ENCODE measurements at places on chromosomes 3 and 15. TPM values are rescaled to one million over a fixed set of nuclear protein-coding genes. Genes with fewer than 3 reads are reported as not detected.
A peak's percentile ranks its signal among the peaks of the same experiment; 100 is the strongest.

DNA sequence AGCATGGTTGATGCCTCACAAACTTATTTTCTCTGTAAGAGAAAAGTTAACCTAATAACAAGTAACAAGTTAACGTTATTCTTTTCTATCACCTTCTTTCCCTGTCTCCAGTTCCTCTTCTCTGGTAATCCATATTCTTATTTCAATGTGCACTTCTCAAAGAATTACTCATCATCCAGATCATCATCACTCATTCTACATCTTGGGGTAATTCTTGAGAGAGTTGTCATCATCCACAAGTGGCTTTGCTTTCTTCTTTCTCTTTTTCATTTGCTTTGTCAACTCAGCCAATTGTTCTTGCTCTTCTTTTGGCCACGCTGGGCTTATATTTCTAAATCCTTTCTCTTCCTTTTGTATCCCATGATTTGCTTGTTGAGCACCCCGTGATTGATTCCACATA lies 20.8 kb upstream of the RNF111 start:
- no peak for DNase-seq

- DNase-seq = no peak
Observed at GRCh38 chr15:69543681-69544364, 91.2 kb downstream of the RPLP1 start.

GRCh38 chr15:100330221-100330620 lies 11.6 kb downstream of the ADAMTS17 start:
- no peak for DNase-seq

DNA sequence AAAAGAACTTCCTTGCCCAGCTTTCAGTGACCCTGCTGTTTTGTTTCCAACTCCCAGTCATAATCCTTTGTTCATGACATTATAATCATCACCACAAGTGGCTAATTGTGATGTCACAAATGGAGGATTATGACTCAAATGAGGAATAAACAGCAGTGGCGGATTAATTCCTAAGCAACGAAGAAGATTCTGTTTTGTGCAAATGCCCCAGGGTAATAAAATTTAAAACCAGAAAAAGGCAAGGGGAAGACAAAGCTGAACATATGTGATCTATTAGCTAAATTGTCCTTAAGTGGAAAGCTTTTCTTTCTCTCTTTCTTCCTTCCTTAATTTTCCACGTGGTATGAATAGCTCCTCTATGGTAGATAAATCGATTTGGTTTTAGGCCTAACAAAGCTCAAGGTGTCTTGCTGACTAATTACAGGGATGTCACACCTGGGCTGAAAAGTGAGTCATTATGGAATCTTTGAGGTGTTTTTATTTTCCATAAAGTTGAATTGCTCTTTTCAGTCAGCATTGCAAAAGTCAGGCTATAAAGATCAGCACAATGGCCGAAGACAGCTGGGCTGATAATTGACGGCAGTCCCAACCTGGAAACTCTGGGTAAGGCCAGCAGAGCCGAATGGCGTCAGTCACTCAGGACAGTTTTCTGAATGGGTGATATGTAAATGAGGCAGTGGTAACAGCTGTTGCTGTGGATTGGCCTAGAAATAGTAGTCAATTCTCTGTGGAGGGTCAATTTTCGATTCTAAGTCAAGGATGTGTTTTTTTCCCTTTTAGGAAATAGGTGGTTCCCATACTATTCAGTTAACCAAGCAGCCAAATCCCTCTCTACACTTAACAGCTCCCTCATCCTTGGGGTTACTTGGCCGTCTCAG lies 121.5 kb downstream of the PTPRG start:
- peak; percentile 59 for DNase-seq

- no peak for DNase-seq
Observed at GRCh38 chr15:28895146-28895545, 9.4 kb downstream of the APBA2 start.

DNA sequence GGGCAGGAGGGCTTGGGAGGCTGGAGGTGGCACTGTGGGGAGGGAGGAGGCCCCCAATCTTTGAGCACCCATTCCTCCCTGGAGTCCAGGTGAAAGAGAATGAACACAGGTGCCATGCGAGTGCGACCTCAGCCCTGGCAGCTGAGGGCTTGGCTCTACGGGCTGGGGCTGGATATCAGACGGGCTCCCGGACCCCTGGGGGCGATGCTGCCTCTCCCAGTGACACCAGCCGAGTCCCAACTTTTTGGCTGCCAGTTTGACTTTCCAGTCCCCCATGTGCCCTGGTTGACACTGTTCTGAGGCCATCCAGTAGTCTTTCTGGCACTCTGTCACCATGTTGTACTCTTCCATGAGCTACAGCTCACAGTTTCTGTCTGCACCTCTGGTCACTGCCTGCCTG lies 1.2 kb downstream of the VILL start:
- no peak for DNase-seq

DNA sequence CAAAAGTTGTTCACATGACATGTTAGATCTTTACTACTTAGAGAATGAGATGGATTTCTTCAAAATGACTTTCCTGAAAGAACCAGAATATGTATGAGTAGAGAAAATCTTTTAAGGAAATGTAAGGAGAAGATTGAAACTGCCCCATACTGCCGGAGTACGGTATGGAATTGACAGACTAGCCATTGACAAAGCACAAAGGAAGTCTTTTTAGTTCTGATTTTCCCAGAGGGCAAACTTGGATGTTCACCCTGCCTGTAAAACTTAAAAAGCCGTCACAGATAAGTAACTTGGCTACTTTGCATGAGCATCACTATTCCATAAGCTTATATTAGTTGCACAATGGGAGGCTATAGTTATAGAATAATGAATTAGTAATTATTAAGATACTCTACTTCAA lies 93.8 kb downstream of the NECTIN3 start:
- DNase-seq = no peak

DNA sequence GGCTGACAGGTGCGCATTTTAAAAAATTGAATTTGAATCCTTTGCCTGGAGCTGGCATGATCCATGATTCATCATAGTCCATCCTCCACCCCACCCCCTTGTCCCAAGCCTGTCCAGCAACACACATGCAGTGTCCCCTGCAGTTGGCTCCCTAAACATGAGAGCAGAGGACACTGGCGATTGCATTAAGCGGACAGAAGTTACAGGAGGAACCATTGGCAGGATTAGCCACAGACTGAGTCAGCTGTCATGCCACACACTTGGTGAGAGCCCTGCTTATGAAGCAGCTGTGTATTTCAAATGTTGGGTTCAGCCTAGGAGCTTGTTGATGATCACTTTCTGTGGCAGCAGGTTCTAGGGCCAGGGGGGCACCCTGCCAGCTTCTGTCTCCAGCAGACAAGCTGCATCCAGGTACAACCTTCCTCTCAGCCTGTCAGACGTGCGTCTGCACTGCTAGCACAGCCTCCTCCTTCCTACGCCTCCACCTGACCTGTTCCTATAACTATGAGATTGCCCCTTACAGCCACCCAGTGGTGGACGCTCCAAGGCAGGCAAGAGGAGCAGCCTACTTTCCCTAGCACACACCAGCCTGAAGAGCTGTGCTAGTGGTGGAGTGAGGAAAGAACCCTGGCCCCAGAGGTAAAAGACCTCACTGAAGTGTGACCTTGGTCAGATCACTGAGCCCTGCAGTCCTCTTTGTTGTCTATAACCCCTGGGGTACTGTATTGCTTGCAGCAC lies 121.9 kb downstream of the SLCO3A1 start:
- no peak for DNase-seq

GRCh38 chr3:135197246-135197645 lies 402.2 kb downstream of the EPHB1 start:
- no peak for DNase-seq

DNA sequence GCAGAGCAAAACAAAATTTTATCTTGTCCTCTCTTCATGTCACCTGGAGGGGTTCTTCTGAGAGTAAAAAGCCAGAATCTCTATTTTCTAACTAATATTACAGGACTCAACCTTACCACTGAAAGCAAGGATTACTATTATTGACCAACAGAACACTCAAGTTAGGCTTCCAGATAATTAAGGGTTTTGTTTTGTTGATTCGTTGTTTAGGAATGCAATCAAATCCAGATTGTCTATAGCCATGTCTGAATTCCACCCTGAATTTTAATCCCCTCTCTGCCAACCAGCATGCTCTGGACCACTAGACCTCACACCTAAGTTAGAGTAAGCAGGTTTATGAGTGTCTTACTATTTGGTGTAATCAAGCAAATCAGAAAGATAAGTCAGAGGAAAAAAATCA lies 90.7 kb downstream of the PEAK1 start:
- DNase-seq = no peak

DNA sequence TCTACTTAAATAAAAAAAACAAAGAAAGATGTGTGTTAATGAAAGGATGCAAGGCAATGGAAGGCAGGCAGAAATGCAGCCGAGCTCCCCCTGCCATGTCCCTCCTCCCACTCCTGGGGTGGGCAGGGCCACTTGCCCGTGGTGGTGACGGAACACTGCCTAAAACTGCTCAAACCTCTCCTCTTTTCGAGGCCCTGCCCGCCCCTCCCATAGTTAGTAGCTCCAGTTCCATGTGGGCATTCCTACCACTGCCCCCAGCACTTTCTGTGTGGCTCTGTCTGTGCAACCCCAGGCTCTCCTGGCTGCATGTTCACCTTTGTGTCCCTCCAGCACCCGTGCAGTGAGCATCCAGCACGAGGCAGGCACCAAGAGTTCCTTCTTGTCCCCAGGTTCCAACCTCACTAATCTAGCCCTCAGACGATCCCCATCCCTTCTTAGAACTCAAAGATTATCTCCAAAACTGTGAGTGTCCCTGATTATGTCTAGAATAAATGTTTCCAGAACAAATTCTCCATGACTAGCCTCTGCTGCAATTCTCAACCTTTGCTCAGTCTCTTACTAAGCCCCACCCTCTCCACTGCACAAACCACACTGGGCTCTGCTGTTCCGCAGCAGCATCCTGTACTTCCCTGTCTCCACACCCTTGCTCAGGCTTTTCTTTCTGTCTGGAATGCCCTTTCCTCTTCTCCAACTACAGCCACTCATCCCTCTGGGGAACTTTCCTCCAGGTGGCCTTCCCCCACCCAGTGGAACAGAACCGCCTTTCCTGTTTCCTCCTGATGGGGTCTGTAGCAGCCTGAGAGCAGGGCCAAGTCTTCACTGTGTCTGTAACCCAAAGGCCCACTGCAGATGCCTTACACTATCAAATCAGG lies 32.6 kb upstream of the SPTBN5 start:
- DNase-seq = no peak

GRCh38 chr3:167862104-167862730 lies 126.7 kb downstream of the SERPINI1 start:
- DNase-seq = no peak

DNA sequence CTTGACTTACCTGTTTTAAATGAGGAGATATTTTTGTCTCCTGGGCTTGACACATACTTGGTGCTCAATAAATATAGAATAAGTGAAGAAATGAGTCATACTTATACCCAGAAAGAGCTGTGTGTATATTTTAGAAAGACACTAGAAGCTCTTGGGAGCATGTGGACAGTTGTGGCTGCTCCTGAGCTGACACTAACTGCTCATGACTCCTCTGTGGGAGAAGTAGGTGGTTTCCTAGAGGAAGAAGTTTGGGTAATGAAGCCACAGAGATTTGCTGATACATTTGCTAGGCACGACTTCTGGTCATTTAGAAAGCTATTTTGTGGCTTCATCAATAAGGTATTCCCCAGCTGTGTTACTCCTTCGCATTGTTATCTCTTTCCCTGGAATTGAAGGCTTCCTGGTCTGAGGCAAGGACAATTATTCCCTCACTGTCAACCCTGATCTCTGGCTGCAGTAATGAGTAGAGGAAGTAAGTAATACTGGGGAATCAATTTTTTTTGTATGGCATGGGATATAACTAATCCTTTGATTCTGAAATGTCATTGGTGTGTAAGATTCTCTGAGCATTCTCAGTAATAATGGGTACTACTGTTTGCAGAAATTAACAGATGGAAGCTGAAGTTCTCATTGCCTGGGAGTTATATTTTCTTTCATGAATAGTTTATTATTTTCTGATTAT lies 79.6 kb upstream of the DCBLD2 start:
- DNase-seq = peak; percentile 91

- DNase-seq = peak; percentile 34
Observed at GRCh38 chr15:56034514-56034913, 41.1 kb upstream of the NEDD4 start.

DNA sequence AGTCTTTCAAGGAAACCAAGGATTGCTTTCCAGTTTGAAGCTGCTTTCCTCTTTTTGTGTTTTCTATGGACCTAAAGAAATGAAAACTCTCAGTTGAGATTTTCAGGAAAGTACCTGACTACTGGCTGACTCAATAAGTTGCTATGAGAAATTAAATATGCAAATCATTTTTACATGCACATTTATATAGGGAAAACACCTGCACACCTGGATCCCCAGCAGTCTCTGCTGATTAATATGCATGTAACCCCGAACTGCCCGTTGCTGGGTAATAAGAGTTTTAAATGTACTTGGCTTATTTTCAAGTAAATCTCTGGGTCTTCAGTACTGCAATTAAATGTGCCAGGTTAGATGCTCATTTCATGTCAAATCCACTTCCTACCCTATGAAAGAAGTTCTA lies 77.2 kb downstream of the KBTBD8 start:
- no peak for DNase-seq

DNA sequence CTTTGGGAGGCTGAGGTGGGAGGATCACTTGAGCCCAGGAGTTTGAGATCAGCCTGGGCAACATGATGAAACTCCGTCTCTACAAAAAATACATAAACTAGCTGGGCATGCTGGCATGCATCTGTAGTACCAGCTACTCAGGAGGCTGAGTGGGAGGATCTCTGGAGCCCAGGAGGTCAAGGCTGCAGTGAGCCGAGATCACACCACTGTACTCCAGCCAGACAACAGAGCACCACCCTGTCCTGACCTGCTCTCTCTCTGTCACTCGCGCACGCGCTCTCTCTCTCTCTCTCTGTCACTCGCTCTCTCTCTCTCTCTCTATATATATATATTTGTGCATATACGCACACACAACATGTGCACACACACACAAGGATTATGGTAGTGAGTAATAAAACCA lies 61.8 kb downstream of the IL16 start:
- DNase-seq = no peak

DNA sequence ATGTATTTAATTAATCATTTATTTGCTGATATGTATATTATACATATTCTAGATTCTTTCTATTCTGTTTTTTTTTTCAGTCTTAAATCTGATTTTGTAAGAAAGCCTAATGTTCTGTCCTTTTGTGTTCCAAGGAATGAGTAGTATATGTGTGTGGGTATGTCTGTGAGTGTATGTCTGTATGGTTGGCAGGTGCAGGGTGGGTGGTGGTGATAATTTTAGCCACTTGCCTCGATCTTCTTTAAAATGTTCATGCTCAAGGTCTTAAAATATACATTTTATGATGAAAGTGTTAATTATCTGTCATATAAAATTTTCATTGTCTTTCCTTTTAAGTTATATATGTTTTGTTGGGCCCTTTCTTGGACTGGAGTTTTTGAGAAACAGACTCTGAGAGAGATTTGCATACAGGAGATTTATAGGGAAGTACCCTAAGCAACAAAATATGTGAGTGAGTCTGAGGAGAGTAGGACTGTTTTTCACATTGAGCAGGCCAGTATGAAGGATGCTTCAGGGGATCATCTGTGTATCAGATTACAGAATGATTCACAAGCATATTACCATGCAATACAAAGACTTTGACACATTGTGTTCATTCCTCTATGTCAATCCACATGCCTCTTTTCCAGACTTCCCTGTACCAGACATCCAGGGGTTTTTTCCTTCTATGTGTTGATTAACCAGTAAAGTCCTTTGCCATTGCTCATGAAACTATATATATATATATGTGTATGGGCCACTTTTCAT lies 211.0 kb upstream of the DPPA4 start:
- no peak for DNase-seq

The P2RY14 gene
- not detected for total RNA-seq

The PXYLP1 gene
- 4.9 TPM for total RNA-seq

The DNAH1 gene
- total RNA-seq = 3.8 TPM

The ANKRD63 gene
- not detected for total RNA-seq

The KIF23 gene
- 12.0 TPM for total RNA-seq

The AGBL1 gene
- total RNA-seq = 0.21 TPM

Measured in myocyte (in vitro differentiated cells).